Astrocyte of the spinal cord (primary cell): ENCODE measurements at places on chromosomes 7 and 10.

- no peak for DNase-seq
Measured at GRCh38 chr7:2724453-2725177, 36.6 kb downstream of the AMZ1 start.

- no peak for DNase-seq
Measured at GRCh38 chr7:16851829-16852228, 30.0 kb downstream of the AGR3 start.

DNA sequence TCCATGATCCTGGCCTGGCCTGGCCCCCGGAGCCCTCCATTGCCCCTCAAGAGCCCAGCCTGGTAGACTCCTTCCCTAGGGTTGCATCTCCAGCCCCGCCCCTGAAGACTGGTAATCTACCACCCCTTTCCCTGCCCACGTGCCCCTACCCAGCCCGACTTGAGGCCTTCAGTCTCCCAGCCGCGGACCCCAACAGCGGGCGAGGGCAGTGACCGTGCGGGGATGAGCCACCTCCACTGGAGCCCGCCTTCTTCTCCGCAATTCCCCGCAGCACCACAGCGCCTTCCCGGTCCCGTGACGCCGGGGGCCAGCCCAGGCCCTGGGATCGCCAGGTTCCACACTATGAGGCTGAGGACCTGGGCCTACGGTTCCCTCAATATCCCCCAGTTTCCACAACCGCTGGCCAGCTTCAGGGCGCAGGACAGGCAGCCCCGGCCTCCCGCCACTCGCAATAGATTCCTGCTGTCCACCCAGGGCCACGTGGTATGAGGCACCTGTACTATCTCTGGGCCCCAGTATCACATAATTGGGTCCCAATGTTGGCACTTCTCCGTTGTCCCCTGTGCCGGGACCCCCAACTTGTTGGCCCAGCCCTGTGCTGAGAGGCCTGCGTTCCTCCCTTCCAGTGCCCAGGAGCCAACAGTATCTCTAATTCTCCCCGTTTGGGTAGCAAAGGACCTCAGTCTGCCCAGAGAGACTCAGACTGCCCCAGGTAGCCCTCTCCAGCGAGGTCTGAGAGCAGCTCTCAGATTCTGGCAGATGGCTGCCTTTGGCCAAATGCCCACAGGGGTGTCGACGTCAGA, 1.1 kb upstream of the GPRIN2 start:
- no peak for DNase-seq

DNA sequence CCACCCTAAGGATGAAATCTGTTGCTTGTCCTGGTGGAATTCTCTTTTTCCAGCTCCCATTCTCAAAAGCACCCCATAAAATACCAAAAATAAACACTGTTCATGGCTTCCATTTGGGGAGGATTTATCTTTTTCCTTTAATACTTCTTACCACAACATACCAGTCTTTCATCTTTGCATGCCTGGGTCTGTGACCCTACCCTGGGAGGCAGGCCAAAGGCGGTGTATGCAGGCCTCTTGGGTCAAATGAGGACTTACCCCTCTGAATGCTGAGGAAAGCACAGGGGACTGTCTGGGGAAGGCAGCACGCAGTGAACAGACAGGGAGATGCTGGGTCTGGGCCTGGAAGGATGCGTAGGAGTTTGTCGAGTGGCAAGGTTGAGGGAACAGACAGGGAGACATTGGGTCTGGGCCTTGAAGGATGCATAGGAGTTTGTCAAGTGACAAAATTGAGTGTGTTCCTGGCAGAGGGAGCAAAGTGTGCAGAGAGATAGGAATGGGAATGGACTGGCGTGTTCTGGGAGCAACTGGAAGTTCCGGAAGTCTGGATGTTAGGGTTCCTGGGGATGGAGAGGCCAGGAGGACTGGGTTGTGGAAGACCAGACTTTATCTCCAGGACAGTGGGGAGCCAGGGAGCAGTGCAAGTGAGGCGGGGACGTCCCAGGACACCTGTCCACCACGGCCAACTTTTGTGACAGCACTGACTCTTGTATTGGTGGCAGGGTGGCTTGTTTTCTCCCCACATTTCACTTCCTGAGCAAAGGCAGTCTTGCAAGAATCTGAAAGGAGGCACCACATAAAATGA, 40.8 kb downstream of the MYL10 start:
- no peak for DNase-seq

GRCh38 chr10:49616421-49617101, 2.7 kb downstream of the CHAT start:
- DNase-seq = no peak

DNA sequence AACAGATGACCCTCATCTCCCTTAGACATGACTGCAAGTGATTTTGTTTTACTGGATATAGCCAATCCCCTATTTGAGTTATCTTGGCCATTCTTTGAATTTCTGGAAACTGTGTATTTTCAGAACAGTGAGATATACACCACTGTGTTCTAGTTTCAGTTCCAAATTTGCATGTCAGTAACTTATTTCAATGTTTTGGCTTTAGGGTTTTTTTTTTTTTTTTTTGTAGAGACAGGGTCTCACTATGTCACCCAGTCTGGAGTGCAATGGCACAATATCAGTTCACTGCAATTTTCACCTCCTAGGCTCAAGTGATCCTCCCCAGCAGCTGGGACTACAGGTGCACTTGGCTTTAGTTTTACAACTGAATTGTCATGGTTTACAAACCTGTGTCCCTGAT, 67.2 kb downstream of the ATAD1 start:
- no peak for DNase-seq

DNA sequence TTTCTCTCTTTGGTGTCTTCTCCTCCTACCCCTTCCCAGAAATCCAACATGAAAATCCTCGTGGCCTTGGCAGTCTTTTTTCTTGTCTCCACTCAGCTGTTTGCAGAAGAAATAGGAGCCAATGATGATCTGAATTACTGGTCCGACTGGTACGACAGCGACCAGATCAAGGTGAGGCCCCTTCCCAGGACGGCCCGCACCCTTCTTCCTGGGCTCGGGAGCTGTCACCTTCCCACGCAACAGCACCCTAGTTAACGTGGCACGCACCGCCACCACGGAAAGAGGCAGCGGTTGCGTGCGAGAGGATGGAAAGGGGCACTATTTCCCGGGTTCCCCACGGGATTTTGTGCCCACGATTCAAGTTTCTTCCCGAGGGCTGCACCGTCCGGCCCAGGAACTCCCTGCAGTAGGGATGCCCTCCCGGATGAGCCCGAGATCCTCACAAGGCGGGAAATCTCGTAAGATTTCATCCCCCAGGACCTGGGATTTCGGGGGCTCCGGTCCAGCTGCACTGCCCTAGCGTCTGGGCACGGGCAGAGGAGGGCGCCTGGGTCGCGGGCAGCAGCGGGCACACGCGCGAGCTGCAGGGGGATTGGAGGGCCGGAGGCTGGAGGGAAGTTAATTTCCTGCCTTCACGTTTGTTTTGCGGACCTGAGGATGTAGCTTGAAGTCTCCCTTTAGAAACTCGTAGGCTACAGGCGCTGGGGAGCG, 834 bp downstream of the TAC1 start:
- DNase-seq = no peak

DNA sequence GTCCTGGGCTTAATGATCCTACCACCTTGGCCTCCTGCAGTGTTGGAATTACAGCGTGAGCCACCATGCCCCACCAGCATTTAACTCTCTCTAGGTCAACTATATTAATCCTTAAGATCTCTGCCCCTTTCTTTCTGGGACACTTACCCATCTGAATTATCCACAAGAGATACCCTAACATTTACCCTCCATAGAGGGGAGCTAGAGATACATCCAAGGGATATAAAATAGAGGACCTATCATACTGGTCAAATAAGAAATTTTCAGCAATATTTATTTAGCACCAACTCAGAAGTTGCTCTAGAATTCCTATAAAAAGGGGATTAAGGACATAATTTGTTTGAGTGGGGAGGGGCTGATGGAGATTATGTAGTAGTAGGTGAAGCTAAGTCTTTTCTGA, 96.5 kb downstream of the OTUD1 start:
- no peak for DNase-seq

DNA sequence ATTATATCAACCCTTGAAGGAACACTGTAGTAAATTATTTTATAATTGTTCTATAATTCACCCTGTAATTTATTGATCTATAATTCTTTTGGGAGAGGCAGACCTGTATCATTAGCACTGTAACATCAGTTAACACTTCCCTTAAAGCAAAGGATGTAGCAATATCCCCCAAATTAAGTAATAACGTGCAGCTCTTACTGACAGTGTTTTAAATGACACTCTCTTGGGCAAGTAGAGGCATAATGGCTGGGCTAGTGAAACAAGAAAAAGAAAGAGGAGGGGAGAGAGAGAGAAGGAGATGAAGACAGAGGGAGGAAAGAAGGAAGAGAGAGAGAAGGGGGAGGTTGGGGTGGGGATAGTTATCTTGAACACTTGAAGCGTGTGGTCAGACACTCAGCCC, 161.0 kb upstream of the RNF32 start:
- no peak for DNase-seq

- no peak for DNase-seq
Measured at GRCh38 chr10:30675791-30676718, 46.5 kb upstream of the LYZL2 start.

DNA sequence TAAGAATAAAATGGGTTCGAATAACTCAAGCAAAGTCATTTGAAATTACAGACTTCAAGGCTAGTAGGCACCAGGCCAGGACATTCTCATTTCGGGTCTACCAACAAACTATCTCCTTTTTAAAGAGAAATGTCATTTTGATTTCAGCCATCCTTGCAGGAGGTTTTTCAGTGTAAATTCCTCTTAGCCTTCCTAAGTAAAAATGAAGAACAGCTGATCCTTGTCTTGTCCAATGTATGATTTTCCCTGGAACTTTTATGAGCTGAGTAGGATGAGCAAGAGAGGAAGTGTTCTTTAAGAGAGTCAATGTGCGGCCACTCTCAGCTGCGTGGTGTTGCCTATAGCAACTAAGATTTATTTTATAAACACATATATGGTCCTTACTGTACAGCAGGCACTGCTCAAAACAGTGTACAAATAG, 110.1 kb downstream of the PLCE1 start:
- DNase-seq = peak; percentile 80

GRCh38 chr10:131621784-131622624, 278.8 kb upstream of the PPP2R2D start:
- DNase-seq = no peak

DNA sequence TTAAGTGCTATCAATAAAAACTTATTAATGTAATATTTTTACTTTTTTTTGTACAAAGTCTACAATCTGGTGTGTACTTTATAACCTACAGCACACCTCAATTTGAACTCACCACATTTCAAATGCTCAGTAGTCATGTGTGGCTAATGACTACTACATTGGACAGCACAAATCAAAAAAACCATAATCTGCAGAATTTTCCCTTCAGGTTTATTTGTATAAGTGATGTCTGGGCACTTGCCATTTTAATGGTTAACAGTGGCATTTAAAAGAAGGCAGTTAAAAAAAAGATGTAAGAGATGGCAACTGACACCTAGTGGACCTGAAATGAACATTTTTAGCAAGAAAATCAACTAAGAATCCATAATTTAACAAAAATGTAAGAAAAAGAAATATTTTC, 124.6 kb upstream of the NRBF2 start:
- DNase-seq = no peak

GRCh38 chr7:1695800-1696454, 25.9 kb downstream of the ELFN1 start:
- DNase-seq = no peak

GRCh38 chr7:53111031-53111430, 75.6 kb downstream of the POM121L12 start:
- peak; percentile 24 for DNase-seq

- DNase-seq = no peak
Measured at GRCh38 chr7:83588602-83589240, 60.2 kb downstream of the SEMA3E start.

DNA sequence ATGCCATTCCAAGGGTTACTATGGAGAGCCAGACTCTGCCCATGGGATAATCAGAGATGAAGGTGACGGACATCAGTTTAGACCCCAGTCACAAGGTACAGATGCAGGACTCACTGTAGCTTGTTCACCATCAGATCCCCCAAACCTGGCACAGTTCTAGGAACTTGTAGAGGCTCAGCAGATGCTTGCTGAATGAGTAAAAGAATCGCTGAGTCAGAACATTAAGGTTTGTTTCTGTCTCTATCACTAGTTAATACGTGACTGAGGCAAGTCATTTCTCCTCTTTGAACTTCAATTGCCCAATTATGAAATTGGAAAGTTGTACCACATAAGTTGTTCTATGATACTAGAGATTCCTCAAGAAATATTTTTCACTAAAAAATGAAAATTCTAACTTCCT, 65.1 kb downstream of the PPP1R3C start:
- no peak for DNase-seq

DNA sequence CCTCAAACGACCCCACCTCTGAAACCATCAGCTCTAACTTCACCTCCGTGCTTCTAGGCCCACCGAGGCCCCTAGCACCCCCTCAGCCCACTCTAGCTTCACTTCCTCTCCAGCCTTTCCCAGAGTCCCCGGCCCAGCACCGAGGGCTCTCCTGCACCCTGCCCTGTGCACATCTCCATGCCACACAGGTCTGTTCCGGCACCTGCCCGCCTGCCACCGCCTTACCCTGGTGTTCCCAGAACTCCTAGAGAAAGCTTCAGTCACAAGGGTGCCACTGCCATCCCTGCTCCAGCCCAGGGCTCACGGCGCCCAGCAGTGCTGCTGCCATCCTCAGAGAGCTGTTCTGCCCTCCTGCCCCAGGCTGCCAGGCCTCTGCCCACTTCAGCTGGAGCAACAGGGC, 61.3 kb upstream of the INSIG1 start:
- no peak for DNase-seq

GRCh38 chr10:80454513-80455460, 677 bp downstream of the TSPAN14 start:
- DNase-seq = no peak

GRCh38 chr7:50826371-50827172, 43.9 kb upstream of the GRB10 start:
- peak; percentile 90 for DNase-seq

GRCh38 chr7:108027239-108027638, 24.3 kb upstream of the LAMB1 start:
- DNase-seq = no peak

GRCh38 chr10:95125582-95125981, 56.3 kb upstream of the CYP2C8 start:
- no peak for DNase-seq

DNA sequence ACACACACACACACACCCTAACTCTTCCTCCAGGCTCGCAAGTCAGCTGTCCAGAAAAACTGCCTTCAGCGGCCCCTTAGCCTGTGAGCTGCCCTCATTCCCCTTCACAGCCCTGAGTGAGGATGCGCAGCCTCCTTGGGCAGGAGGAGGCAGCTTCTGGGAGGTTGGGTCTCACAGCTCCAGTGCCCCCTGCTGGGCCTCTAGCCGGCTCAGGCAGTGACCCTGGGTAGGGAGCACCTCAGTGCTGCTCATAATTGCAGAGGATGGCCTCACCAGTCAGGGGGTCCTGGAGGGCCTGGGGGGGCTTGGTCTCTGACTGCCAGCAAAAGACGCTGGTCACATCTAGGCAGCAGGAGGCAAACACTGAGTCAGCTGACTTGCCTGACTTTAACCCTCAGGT, 43.7 kb downstream of the ZNF273 start:
- no peak for DNase-seq

- no peak for DNase-seq
Measured at GRCh38 chr7:31553661-31554081, 39.8 kb downstream of the ITPRID1 start.
